ENCODE measurements at places on chromosomes 3 and 15.

DNA sequence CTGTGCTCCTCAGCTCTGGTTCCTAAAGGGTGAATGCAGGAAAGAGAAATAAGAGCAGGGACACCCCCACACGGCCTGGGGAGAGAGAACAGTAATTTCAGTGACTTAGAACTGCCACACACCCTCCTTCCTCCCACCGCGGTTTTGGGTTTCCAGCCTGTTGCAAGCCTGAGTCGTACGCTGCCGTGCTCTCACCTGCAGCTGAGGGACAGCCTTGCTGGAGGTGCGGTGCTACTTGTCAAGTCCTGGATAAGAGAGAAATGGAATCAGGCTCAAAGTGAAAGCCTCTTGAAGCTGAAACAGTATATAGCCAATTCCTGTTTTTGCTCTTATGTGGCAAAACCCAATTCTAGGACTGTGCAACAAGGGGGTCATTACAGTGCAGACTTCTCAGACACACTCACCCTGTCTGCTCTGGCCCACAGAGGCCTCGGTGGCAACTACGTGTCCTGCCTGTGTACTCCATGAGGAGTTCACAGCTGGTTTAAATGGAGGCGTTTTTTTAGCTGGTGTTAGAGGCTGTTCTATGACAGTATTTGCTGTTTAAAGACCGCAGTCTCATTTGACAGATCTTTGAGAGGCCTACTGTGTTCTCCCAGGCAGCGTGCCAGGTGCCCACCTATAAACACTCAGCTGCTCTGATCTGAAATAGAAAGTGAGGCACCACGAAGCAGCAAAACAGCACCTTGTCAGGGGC is 42.9 kb downstream of the TBC1D2B start:
- no peak for DNase-seq

DNA sequence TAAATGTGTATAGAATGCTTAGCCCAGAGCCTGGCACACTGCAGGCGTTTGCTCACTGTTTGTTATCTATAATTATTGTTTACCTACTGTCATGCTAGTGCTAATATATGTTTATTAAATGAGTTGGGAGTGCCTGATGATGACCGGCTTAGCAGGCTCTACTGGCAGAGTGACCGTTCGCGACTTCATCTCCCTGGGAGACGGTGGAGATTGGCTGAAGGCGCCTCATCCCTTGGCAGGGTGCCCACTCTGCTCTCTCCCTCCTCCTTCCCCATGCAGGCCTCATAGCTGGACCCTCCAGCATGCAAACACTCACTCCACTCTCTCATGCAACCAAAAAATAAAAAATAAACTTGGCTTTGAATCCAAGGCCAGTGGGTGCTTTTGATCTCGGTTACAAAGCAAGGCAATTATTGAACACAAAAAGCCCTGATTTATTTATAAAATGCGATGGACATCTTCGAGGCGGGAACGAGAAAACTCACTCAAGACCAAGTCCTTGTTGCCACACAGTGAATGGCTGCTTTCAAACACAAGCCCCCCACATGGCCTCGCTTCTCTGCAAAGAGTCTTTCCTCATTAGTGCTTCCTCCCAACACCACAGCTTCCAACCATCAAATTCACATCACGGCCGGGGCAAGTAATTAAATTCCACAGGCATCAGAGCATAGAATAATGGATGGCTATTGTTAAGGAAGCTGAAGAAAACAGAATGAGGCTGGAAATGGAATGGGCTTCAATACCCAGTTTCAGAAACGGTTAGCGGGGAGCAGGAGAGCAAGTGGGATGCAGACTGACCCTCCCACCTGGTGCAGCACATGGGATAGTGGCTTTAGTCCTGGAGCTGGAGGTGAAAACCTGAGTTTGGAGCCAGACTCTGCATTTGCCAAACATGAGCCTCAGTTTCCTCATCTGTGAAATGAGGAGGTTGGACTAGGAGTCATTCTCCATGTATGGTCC is 135.7 kb upstream of the RAD18 start:
- DNase-seq: no peak

DNA sequence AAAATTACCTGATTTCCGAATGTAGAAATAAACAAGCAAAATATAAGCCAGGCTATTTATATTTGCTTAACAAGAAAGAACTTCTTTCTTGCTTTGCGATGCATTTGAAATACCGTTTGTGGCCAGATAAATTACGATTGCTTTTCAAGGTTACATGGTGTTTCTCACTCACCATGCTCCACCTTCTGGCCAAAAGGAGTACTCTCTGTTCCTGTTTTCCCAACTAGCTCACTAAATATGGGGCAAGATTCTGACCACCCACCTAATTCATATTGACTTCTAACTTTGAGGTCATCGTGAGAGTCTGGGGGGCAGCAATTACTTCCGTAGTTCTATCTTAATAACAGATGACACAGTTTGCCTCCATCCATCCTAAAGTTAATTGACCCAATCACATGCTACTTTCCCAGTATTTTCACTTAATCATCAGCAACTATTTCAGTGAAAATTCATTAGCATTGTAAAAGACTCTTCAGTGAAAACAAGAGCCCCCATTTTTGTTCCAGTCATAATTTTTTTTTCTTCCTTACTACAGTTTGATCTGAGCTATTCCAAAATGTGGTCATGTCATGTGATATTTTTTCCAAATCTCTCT is 25.9 kb downstream of the ACP3 start:
- peak; percentile 12 for DNase-seq

DNA sequence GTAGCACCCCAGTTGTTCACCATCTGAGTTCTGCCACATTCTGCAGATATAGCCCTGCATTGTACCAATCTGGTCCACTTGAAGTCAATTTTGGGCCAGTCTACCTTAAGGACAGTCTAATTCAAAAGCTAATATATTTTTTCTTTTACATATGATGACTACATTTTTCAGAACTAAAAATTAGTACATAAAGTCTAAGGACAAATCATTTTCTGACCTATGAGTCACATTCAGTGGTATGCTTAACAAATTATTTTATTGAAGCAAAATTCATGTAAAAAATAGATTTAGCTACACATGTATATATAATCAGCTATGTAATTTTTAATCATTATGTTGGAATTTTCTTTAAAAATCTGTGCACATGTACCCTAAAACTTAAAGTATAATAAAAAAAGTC is 52.1 kb upstream of the IL12A start:
- no peak for DNase-seq

All from progenitor cell of endocrine pancreas (in vitro differentiated cells).